NT2/D1 (cell line): ENCODE measurements at places on chromosomes 11 and 22.

GRCh38 chr11:120031156-120031555 lies 106.8 kb downstream of the TRIM29 start:
- DNase-seq = no peak

- no peak for DNase-seq
Measured at GRCh38 chr11:8359521-8359920, 95.8 kb upstream of the LMO1 start.

DNA sequence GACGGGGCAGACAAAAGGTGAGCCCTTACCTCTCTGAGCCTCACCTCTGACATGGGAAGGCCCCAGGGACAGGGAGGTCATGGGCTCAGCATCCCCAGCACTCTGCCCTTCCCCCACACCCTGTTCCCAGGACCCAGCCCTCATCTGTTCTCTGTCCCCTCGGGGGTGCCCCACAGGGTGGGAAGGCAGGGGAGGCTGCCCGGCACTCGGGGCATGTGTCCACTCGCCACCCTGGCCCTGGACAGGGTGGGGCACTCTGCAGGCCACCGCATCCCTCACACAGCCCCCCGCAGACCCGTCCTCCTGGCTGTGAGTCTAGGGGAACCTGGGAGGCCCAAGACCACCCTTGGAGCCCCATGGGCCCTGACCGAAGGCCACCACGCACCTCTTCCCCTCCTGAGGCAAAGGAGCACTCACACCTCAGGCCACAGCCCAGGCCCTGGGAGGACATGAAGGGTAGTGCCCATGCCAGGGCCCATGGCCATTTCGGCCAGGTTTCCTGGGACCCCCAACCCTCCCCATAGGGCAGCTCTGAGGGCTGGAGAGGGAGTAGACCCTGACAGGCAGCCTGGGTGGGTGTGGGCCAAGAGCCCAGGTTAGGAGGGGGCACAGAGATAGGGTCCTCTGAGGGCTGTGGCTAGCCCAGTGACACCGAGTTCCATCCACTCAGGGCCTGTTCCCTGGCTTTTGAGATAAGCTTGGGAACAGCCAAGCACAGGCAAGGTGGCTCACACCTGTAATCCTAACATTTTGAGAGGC lies 193.1 kb downstream of the IGLL1 start:
- DNase-seq = no peak

GRCh38 chr11:215581-216037 lies 8.1 kb downstream of the RIC8A start:
- DNase-seq = no peak

- no peak for DNase-seq
Measured at GRCh38 chr11:107505647-107506225, 48.1 kb upstream of the CWF19L2 start.

DNA sequence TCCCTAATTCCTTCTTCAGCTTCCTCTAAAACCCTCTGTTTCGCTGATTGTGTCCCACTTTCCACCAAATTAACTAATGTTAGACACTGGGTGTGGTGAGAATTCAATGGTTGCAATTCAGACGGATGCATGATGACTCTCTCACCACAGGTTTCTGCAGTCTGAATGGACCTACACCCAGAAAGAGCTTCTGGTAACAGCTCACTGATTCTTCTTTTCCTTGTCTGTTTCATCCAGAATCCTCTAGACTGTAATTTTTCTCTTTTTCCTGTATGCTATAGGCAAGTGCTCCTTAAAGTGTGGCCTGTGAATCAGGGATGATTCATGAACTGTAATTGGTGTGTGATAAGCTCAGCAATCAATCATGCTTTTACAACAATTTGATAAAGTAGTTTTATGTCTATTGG lies 18.1 kb downstream of the MMP10 start:
- no peak for DNase-seq
